ENCODE measurements at places on chromosomes 12 and 14. TPM values are rescaled to one million over a fixed set of nuclear protein-coding genes. Genes with fewer than 3 reads are reported as not detected.

GRCh38 chr12:50678650-50679365 lies 85.1 kb upstream of the ATF1 start:
- no peak for DNase-seq

DNA sequence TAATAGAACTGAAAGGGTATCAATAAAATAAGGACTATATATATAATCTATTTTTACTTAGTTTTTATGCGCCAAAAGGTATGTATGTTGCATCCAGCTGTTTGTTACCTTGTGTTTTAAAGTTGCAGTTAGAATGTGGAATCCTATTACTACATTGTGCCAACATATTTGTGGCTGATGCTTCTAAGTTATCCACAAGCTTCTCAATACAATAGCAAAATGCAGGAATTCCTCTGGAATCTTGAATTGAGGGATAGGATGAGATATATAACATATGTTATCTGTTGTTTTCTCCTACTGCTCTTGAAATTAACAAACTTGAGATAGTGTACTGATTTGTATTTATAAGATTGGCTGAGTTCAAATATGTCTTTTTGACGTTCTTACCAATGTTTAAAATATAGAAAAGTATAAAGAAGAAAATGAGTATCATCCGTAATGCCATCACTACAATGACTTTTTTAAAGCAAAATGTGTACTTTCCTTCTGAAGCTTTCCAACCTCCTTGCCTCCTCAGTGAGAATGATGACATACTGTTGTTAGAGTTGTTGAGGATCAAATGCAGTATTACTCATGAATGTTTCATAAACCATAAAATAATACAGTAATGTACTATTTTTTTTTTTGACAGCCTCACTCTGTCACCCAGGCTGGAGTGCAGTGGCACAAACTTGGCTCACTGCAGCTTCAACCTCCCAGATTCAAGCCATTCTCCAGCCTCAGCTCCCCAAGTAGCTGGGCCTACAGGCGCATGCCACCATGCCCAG lies 6.6 kb downstream of the RAP1B start:
- no peak for DNase-seq

The LHX5 gene
- 10.2 TPM for total RNA-seq

- no peak for DNase-seq
These were observed 122.7 kb downstream of the SLC38A6 start for GRCh38 chr14:61103541-61104339.

The CDC42BPB gene
- total RNA-seq = 102 TPM

- no peak for DNase-seq
These were observed 112.1 kb downstream of the MON2 start for GRCh38 chr12:62578726-62579125.

- DNase-seq = no peak
These were observed 9.9 kb downstream of the ATG14 start for GRCh38 chr14:55401751-55402150.

DNA sequence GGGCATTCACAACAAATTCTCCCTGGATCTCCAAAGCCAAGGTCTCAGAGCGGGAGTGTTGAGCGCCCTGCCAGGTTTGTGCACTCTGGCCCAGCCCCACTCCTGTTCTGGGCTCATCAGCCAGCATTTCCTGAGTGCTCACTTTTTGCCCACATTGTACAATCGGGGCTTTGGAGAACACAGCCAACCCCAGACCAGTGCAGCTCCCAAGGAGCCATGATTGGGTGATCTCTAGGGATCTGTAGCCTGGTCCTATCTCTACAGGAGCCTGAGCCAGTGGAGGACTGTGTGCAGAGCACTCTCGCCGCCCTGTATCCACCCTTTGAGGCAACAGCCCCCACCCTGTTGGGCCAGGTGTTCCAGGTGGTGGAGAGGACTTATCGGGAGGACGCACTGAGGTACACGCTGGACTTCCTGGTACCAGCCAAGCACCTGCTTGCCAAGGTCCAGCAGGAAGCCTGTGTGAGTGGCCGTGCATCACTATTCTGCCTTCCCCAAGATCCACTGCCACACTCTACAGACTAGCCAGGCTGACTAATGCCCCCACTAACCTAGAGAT lies 2.8 kb downstream of the ARHGEF40 start:
- no peak for DNase-seq

- no peak for DNase-seq
These were observed 13.1 kb downstream of the CBLN3 start for GRCh38 chr14:24416254-24416931.

The GPR65 gene
- 0.18 TPM for total RNA-seq

- DNase-seq = peak; percentile 41
These were observed 986.3 kb upstream of the TMEM132C start for GRCh38 chr12:127280393-127281275.

DNA sequence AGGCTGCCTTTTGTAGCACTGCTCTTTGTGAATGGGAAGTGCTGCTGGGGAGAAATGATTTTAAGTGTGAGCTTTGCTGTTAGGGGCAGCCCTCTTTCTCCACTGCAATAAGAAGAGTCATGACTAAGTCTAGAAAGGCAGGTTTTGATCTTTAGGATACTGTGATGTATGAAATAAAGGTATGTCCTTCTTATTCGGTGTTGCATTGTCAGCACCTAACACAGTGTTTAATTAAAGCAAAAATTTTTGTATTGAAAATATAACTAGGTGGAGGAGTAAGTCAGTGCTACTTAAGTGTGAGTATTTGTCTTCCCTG lies 81.5 kb downstream of the ETV6 start:
- DNase-seq = no peak

GRCh38 chr12:114194956-114195355 lies 211.0 kb downstream of the TBX5 start:
- no peak for DNase-seq

DNA sequence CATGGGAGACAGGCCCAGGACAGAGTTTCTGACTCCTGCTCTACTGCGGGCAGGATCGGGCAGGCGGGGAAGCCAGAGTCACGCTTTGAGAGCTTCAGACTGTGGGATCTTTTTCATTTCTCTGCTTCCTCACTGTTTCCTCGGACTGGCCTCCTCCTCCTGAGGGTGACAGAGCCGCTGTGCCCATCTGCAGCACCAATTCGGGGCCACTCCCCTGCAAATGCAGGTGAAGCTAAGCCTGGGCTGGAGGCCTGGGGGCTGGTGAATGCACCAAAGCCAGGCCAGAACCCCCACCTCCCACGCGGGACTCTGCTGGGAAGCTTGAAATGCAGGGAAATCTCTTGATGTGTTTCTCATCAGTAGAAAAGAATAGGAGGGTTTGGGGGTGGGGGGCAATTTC lies 77.5 kb downstream of the FOXN3 start:
- no peak for DNase-seq

The PTPRQ gene
- total RNA-seq = 0.73 TPM

DNA sequence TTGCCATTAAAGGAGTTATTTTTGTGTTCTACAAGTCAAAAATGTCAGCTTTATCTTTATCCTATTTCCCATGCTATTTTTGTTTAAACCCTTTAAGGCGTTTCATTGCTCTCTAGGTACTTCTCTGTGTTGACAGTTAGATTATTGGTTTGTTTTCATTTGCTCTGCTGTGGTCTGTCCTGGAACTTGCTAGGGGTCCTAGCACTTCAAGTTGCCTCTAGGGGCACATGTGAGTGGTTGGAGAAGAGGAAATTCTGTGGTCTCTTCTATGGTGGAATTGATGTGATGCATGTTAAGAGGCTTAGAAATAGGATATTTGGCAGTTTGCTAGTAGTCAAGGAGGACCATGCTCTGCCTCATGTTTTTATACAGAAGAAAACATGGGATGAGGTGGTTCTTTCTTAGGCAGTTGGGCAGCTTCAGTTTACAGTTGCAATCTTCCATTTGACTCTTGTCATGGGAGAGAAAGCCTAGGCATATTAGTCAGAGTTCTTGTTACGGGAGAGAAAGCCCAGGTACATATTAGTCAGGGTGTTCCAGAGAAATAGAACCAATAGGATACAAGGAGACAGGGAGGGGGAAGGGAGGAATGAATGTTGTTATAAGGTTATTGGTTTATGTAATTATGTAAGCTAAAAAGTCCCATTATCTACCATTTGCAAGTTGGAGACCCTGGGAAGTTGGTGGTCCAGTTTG lies 14.4 kb downstream of the TTLL5 start:
- DNase-seq = no peak
